Activated CD4-positive, alpha-beta memory T cell treated with anti-CD3 and anti-CD28 coated beads, Interleukin-2, amount 10 ng/mL, durations not matched to agents 7 days and 5 days (primary cell): ENCODE measurements at places on chromosomes 1 and 21.

DNA sequence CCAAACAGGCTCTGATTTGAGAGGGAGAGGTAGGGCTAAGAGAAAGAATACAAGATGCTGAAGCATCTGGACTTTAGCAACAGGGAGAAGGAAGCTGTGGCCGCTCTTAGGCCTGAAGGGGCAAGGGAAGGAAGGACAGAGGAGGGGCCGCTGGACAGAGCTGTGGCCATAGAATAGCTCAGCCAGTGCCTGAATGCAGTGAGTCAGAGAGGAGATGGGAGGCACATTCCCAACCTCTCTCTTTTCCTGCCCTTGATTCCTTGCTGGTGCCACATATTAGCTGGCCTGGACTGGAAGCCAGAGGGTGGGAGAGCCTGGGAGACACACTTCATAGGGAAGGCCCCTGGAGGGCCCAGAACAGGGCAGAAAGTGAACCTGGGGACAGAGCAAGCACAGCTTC lies 83.4 kb upstream of the POU3F1 start:
- DNase-seq = no peak

GRCh38 chr1:39668111-39668510 lies 3.8 kb downstream of the NT5C1A start:
- no peak for DNase-seq

DNA sequence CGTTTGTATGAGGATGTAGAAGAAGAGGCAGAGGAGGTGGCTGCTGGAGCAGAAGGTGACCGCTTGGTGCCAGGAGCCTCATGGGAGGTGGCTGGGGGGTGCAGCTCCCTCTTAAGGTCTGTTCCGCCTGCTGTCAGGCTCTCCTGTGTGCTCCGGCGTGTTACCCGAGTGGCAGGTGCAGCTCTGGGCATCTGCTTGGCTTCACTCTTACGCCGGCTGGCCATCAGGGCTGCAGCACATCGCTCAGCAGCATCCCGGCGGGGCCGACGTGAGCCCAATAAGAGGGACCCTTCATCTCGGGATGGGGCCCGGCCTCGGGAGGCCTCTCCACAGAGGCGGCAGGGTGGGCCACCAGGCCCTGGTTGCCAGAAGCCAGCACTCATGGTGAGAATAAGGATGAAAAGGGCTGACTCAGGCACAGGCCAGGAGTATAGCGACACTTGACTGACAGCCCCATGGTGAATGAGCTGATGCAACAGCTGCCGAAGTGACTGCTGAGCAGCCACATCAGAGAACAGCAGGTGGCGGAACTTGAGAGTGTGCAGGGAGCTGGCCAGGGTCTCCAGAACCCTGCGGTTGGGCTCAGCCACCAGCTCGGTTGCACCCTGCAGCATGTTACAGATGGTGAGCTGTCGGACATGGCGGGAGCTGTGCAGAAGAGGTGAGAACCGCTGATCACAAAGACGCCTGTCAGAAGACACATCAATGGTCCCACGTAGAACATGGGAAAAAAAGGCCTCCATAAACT lies 17.5 kb downstream of the LRRC41 start:
- peak; percentile 27 for DNase-seq

- DNase-seq = no peak
Measured at GRCh38 chr1:156464825-156465452, 35.6 kb downstream of the MEF2D start.

GRCh38 chr21:39055167-39055767 lies 128.0 kb downstream of the PSMG1 start:
- DNase-seq = no peak

GRCh38 chr1:56071351-56071750 lies 508.0 kb downstream of the PLPP3 start:
- no peak for DNase-seq

DNA sequence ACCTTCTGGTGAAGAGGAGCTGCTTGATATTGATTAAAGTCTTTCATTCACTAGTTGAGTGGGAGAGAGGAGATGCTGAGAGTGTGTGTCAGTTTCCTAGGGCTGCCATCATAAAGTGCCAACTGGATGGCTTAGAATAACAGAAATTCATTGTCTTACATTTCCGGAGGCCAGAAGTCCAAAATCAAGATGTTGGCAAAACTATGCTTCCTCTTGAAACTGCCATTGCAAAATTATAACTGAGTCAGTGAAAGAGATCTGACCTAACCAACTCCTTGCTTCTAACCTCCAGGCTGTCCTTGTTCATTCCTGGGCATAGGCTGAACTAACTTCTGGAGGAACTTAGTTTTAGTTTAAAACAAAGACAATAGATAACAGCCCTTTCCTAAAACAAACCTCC lies 47.1 kb downstream of the PTGS2 start:
- no peak for DNase-seq

- DNase-seq = no peak
Measured at GRCh38 chr1:42937141-42937696, 21.4 kb downstream of the SLC2A1 start.

- no peak for DNase-seq
Measured at GRCh38 chr1:246687002-246687401, 37.2 kb upstream of the SCCPDH start.

DNA sequence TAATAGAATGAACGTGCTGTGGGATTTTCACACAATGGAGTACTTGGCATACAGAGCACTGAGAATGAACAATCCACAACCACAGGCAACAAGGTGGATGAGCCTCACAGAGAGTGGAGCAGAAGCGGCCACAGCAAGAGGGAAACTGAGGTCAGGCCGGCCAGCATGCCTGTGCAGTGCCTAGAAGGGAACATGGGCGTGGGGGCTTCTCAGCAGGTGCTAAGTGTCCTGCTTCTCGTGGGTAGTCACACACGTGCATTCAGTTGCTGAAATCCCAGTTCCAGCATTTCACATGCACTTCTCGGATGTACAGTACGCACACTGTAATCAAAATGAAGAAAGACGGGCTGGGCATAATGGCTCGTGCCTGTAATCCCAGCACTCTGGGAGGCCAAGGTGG lies 33.1 kb downstream of the WDR4 start:
- no peak for DNase-seq

DNA sequence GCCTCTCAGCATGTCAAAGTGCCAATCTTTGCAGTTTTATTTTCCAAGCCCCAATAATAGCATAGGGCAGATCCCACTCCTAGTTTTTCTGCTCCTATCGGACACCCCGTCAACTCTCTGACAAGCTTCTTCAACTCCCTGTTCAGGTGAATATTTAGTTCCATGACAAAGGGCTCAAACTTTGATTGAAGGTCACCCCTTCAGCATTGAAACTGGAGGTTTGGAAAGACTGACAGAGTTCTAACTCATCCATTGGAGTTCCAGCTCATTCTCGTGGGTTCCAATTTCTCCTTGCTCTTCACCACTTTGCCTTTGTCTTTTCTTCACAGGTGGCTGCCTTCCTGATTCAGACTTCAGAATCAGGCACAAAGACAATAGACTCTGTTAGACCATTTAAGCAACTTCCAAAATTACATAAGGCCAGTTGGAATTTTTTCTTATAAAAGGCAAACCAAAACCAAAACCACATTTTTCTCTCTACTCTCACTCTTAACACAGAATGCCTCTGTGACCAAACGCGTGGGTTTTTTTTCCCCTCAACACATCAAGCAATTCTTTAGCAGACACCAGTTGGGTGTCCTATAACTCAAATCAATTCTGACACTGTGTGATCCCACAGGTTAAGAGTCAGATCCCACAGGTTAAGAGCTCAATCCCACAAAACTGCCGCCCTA lies 169.3 kb upstream of the USP25 start:
- DNase-seq = no peak

DNA sequence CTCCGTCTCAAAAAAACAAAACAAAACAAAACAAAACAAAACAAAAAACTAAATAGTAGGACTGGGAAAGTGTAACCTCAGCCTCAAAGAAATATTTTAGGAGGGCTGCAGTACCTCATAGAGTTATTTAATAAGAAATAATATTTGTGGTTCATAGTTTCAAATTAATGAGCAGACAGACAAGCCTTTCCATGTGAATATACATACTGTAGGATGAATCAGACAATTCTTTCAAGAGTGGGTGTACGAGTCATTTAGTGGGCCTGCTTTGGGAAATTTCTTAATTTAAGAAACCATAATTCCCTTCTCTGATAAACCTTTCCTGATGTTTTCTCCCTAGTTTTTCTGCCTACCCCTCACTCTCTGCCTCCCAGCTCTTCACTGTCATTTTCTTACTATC lies 52.5 kb downstream of the CDC14A start:
- no peak for DNase-seq

- no peak for DNase-seq
Measured at GRCh38 chr1:114341856-114342255, 169.1 kb downstream of the TRIM33 start.

DNA sequence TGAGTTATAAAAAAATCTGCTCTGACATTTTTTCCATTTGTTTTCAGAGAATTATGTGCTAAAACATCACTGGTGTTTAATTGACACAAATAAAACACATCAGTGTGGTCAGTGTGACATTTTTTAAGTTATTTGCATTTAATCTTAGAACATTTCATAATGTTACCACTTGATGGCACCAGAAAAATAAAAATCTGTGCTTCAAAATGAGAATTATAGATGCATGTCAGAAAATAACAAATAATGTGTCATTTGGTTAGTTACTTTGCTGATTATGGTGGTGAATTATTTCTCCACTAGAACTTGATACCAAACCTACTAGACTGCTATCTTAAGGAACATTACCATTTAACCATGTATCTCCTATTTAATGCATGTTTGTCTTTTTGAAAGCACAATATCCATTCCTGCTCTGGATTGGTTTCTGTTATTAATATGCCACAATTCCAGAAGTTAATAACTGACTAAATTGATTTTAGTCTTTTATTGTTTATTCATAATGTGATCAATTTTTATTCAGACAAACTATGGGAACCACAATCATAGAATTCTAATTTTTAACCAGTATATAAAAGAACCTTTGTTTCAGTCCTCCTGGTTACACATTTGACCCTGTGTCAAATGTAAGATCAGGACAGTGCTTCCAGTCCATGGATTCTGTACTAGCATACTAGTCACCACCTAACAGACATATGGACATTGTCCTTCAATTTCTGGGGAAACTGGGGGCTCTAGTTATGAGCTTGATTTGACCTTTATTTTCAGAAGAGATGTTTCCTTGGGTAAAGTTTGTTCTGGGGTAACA lies 81.0 kb downstream of the RPS6KC1 start:
- DNase-seq = no peak

DNA sequence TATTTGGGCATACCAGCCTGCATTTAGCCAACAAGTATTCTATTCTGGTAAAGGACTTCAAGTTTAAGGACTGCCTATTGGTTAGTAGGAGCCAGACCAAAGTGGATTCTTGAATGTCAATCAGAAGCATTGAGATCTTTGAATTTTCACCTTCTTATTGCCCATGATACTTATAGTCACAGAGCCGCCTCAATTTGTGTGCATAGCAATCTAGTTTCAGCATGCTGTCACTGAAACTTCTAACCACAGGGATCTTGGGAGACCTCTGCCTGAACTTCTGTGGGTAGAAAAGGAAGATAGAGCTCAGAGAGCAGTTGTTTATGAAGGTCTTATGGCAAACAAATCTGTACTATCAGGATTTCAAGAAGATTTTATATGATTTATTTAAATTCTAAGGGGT lies 501.4 kb upstream of the USP24 start:
- DNase-seq = no peak

- DNase-seq = no peak
Measured at GRCh38 chr1:245583575-245584330, 429.0 kb downstream of the KIF26B start.

- DNase-seq = peak; percentile 52
Measured at GRCh38 chr1:84122780-84123382, 21.2 kb upstream of the PRKACB start.

DNA sequence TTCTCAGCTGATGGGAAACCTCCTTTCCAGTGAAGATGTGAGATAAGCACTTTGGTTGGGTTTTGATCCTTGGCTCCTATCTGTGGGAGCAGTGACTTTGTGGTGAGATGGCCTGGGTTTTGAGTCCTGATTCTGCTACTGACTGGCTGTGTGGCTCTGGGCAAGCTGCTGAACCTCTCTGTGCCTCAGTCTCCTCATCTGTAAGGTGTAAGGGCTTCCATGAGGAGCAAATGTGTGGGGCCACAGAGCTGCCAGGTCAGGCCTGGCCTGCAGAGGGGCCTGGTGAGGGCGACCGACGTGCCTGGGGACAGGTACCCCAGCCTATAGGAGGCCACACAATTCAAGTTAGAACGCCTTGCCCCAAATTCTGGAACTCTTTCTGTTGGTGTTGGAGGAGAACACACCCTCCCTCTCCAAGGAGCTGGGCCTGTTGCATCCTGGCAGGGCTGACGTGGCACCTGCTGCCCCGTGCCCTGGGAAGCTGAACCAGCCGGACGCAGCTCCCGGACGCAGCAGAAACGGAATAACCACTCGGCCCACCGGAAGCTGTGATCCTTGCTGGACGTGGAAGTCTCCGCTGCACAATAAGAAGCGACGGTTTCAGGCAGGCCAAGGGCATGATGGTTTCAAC lies 62.7 kb downstream of the AGPAT3 start:
- no peak for DNase-seq

DNA sequence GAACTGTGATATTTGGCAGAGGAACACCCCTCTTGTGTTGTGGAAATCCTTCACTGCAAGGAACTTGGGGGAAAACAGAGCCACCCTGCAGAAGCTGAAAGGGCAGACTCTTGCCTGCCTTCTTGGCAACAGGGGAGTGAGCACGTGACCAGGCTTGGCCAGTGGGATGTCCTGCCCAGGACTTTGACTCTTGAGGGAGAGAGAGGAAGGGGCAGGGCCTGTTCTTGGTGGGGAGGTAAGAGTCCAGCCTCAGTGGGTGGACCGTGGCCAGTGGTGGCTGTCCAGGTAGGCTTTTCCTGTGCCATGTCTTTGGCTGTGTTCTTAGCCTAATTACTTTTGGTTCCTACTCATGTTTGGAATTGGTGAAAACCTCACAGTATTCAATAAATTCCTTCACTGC lies 8.6 kb upstream of the AK2 start:
- no peak for DNase-seq

DNA sequence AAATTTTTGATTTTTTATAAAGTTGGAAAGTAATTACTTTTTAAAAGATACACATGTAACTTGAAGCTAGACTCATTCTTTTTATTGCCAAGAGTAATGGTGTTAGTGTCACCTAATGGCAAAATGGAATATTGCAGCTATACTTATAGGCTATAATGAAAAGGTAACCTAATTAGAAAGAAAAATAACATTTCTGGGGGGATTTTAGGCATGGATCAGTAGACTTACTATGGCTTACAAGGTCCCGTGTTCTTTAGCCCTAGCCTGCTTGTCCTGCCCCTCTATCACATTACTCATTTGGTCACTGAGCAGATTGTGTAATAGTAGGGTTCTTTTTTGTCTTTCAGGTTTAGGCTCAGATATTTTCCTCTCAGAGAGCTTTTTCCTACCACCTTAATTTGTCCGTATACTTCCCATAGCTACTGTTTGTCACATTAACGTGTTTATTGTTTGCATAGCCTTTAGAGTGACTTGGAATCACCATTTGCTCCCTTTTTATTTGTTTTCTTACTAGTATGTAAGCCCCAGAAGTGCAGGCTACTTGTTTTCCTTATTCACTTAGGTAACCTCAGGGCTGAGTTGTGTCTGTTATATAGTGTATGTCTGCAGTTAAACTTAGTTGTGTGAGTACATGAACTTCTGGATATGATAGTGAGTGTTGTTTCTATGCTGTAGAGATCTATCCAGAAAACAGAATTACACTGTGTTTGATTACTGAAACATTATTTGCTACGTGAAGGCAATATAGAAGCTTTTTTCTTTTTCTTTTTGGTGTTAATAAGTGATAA lies 58.7 kb downstream of the RABGAP1L start:
- no peak for DNase-seq
